ENCODE measurements at places on chromosomes 11 and 22.

DNA sequence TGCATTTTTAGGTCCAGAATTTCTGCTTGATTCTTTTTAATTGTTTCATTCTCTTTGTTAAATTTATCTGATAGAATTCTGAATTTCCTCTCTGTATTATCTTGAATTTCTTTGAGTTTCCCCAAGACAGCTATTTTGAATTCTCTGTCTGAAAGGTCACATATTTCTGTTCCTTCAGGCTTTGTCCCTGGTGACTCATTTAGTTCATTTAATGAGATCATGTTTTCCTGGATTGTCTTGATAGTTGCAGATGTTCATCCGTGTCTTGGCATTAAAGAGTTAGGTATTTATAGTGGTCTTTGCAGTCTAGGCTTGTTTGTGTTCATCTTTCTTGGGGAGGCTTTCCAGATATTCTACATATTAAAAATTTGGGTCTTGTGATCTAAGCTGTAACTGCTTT lies 694.8 kb upstream of the CCDC179 start:
- H3K4me1 ChIP-seq, result no peaks in the 10 kb centered on the region
- no peak overlapping the region for H3K4me3 ChIP-seq
- no peaks in the 10 kb centered on the region for H3K27me3 ChIP-seq
- DNase-seq, result no peak
- no peak overlapping the region for H3K27ac ChIP-seq

DNA sequence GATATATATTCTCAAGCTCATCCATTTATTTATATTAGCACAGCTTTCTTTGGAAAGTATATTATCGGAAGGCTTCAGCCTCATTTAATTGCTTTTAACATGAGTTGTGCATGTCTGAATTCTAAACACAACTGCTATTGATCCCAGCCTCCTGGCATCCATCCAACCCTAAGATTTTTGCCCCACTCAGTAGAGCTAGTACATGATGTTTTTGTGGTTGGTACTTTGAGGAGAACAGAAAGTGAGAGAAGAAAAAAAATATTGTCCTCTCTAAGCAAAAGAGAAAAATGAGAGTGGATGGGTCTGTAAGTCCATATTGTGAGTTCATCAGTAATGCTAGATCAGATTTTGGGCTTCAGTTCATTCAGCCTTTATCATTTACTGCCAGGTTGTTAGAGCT lies 198.7 kb downstream of the DDX10 start:
- no peak overlapping the region for H3K4me3 ChIP-seq
- H3K27me3 ChIP-seq, result no peaks in the 10 kb centered on the region
- DNase-seq, result no peak
- H3K36me3 ChIP-seq, result peaks cover 5% of the 10 kb centered on the region
- peaks cover 4% of the 10 kb centered on the region for H3K4me1 ChIP-seq
- H3K27ac ChIP-seq, result no peak overlapping the region

DNA sequence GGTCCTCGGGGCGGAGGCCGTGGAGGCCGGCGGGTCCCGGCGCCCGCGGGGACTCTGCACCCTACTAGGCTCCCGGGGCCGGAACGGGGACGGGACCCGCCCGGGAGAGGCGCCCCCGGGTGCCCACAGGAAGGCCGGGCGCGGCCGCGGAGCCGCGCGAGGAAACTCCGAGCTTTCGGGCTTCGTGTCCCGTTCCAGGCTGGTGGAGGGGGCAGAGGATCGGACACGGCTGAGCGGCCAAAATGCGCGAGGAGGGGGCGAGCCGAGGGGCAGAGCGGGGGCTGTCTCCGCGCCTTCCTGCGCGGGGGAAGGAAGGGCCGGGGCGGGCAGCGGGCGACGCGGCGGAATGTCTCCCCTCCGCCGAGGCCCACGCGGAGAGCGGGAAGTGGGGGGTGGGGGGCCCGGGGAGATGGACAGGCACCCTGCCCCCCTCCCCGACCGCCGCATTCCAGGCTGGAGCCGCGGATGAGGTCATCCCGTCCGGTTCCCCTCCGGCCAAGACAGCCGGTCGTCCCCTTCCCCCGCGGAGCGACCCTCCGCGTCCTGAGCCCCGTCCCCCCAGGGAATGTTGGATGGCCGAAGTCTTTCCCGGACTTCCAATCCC lies 430 bp downstream of the CDC42EP1 start:
- DNase-seq, result no peak
- peak overlapping the region; percentile 87 for H3K4me3 ChIP-seq
- H3K27ac ChIP-seq, result no peak overlapping the region
- H3K36me3 ChIP-seq, result peaks cover 5% of the 10 kb centered on the region
- peaks cover 17% of the 10 kb centered on the region for H3K4me1 ChIP-seq

- DNase-seq, result no peak
- peaks cover 24% of the 10 kb centered on the region for H3K4me1 ChIP-seq
- peaks cover 33% of the 10 kb centered on the region for H3K27me3 ChIP-seq
Observed at GRCh38 chr11:120336641-120337354, 585 bp downstream of the ARHGEF12 start.

DNA sequence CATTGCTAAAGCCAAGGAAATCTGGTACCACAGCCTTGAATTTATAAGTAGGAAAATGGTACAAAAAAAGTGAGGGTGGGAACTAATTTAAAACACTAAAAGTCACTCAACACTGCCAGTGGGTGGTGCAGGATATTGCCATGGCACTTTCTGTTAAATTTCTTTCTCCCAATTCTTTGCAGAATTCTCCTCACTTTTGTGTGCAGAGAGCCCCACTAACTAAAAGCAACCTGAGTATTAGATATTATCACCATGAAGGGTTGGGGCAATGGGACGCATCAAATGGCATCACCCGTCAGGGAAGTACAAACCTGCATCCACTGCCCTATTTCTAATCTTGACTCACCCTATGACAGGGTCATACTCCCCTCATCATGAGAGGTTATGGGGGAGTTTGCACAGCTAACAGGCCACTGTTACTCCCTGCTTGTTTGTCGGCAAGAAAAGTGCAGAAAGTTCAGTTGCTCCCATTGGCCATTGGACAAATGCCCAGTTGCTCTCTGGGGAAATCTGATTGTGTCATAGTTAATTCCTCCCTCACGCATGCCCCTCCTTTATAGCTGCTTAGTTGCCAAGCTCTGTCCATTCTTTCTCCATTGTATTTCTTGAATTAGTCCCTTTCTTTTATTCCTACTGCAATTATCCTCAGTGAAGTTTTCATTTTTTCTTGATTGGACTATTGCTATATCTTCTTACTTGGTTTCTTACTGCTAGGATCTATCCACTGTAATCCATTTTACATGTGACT lies 93.8 kb upstream of the BLID start:
- no peak overlapping the region for H3K27ac ChIP-seq
- no peak overlapping the region for H3K4me3 ChIP-seq
- H3K27me3 ChIP-seq, result peaks cover 47% of the 10 kb centered on the region
- no peak for DNase-seq
